Subcutaneous preadipocyte (primary cell): ENCODE measurements at places on chromosomes 16 and 17. TPM values are rescaled to one million over a fixed set of nuclear protein-coding genes. Genes with fewer than 3 reads are reported as not detected.

CCR7 gene
- not detected in 2 replicates for total RNA-seq

NEUROD2 gene
- not detected in 2 replicates for total RNA-seq

KRT13 gene
- total RNA-seq: not detected in 2 replicates

TMEM100 gene
- total RNA-seq: 7.8 and 9.9 TPM in 2 replicates

HOXB6 gene
- 8.8 and 11.0 TPM in 2 replicates for total RNA-seq

EFCAB13 gene
- total RNA-seq: 4.1 and 4.8 TPM in 2 replicates

ADAM11 gene
- 0.59 and 0.73 TPM in 2 replicates for total RNA-seq

PROCA1 gene
- total RNA-seq: 1.4 and 1.8 TPM in 2 replicates

ABCC3 gene
- 40.8 and 43.0 TPM in 2 replicates for total RNA-seq

KRT40 gene
- not detected in 2 replicates for total RNA-seq

GRAPL gene
- total RNA-seq: not detected in 2 replicates

HOXB5 gene
- 0.39 and 0.73 TPM in 2 replicates for total RNA-seq

CACNA1G gene
- 0.39 and 0.73 TPM in 2 replicates for total RNA-seq

RRAD gene
- 0.98 and 1.5 TPM in 2 replicates for total RNA-seq

CRHR1 gene
- not detected in 2 replicates for total RNA-seq

C17orf107 gene
- total RNA-seq: 0.37 and 0.59 TPM in 2 replicates

ITGAX gene
- 1.8 and 4.1 TPM in 2 replicates for total RNA-seq

KRTAP17-1 gene
- total RNA-seq: not detected in 2 replicates
